AG04450 (cell line): ENCODE measurements at places on chromosomes 7 and 10.
A peak's percentile ranks its signal among the peaks of the same experiment; 100 is the strongest.

GRCh38 chr7:17558135-17558534, 259.7 kb downstream of the AHR start:
- no peak for DNase-seq

DNA sequence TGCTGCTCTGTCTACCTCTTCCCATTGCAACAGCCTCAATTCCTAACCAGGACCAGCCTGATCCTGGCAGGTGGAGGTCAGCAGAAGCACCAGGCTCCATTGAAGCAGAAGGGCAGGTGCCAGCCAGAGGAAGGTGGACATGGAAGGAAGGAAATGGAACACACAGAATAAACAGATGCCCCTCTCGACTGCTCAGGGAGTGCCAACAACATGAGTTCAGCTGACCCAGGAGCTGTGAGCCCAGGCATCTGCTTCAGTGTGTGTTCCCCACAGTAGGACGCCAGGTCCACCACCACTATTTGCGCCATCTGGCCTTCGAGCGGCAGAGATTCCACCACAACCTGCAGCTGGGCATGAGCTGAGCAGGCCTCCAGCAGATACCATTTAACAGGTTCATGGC, 56.7 kb downstream of the GPAM start:
- DNase-seq = no peak

DNA sequence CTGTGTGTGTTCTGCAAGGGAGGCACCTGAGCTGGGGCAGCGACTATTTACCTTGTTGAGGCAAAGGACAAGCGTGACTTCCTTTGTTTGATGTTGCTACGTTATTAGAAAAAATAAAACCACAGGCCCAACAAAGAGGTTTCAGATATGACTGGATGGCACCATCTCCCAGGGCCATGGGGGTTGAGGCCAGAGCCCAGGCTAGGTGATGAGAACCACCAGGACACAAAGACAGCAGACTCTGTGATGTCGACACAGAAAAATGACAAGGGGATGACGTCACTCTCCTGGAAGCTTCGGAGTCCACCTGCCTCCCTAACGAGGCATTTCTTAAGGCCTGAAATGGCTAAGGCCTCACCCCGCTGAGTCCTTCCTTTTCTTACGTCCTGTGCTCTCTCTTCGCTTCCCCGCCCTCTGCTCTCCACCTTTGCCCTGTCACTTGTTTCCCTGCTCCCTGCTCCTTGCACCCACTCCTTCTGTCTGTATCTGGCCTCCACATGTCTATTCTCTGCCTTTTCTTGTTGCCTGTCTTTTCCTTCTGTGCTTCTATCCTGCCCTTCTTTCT, 83.0 kb upstream of the ADRB1 start:
- DNase-seq = no peak

- DNase-seq = no peak
These were observed 156.1 kb upstream of the STEAP4 start for GRCh38 chr7:88462799-88463198.

DNA sequence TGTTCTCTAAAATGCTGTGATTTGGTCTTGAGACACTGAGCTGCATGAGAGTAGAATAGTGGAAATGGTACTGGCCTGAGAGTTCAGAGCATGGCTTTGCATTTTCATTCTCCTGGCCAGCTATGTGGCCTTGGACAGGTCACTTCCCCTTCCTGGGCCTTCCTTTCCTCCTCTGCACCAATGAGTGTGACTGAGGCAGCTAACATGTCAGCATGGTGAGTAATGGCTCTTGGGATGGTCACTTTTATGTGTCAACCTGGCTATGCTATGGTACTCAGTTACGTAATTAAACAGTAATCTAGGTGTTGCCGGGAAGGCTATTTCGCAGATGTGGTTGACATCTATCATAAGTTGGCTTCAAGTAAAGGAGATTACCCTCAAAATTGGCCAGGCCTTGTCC, 109.3 kb downstream of the RTKN2 start:
- no peak for DNase-seq

GRCh38 chr10:112839928-112840654, 110.0 kb upstream of the TCF7L2 start:
- DNase-seq = no peak

GRCh38 chr10:88835910-88836221, 15.8 kb downstream of the ANKRD22 start:
- DNase-seq = no peak

GRCh38 chr7:33109758-33110238, 594 bp upstream of the RP9 start:
- no peak for DNase-seq

DNA sequence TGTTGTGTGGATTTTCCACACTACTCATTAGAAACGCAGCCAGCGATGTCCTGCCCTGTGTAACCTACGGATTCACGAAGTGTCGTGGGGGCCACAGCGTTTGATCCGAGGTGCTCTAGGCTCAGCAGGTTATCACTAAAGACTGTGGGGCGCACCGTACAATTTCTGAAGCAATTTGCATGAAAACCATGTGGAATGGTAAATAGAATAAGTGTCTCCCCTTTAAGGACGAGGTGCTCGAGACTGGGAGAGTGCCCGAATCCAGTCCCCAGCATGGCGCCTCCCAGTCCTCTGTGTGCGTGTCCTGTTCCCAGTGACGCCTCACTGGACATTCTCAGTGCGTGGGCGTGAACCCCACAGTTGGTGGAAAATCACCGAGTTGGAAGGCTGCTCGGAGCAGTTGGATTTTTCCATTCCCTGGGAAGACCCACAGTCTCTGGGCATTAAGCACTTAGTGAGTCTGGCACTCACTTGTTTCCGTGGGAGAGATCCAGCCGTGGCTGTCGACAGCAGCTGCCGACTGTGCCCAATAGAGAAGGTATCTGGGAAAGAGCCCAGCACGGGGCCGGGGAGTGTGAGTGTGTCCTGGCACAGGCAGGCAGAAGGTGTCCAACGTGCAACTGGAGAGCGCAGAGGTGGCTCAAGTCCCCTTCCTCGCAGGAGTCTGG, 37.0 kb downstream of the PFKP start:
- no peak for DNase-seq

- no peak for DNase-seq
These were observed 126.5 kb upstream of the VKORC1L1 start for GRCh38 chr7:65746398-65746669.

DNA sequence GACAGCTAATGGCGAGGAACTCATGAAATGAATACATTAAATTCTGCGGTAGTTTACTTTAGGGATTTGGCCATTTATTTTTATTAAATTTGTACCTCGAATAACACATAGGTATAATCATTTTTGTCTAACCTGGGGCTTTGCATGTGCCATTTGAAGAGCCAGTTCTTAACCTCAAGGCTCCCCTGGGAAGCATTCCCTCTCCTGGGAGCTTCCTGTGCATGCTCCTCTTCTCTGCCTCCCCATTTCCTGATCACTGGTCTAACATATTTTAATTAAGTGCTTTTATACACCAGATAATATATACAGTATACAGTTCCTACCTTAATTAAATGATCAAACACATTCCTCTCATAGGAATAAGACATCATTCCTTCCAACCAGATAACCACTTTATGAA, 183.9 kb upstream of the FZD1 start:
- DNase-seq = no peak

GRCh38 chr7:135733603-135734342, 5.8 kb upstream of the SLC13A4 start:
- DNase-seq = no peak

DNA sequence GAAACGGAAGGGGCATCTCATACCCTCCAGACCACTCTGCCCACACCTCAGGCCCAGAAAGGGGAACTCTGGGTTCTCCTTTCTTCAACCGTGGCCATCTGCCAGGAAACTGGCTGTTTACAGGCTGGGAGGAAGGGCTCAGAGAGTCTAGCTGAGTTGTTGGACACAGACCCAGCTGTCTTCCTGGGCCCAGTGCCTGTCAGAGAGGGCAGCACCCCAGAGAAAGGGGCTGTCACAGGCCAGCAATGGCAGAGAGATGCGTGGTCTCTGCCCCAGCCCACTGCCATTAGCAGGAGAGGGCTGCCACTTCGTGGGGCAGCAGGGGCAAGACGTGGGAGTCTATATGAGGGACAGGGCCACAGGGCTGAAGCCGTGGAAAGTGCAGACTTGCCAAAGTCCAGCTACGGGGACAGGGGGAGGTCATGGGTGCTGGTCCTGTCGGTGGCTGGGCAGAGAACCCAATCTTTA, 11.0 kb downstream of the GRID1 start:
- DNase-seq = no peak

GRCh38 chr7:24779283-24779655, 22.0 kb upstream of the GSDME start:
- no peak for DNase-seq

- DNase-seq = no peak
These were observed 11.0 kb downstream of the STMP1 start for GRCh38 chr7:135673360-135673706.

DNA sequence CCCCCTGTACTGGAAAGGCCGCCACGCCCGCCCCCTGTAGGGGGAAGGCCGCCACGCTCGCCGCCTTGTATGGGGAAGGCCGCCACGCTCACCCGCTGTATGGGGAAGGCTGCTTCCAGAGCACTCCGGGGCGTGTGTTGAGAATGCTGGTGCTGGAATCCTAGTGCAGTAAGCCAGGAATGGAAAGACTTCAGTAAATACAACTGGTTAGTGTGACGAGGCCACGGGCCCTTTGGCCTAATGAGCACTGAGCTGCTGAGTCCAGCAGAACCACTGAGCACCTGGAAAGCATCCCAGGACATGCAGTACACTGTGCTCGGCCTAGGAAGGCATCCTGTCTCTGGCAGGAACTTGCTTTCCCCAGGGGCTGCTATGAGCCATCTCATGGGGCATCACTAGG, 398.9 kb downstream of the PTPRN2 start:
- DNase-seq = no peak

DNA sequence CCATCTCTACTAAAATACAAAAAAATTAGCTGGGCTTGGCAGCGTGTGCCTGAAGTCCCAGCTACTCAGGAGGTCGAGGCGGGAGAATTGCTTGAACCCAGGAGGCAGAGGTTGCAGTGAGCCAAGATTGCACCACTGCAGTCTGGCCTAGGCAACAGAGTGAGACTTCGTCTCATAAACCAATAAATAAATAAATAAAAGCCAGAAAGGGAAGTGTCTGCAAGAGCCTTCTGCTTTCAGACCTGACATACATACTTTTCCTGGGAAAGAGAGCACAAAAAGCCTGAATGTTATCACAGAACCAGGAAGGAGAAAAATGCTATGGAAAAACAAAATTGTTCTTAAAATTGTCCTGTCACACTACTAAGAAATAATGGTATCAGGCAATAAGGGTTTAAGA, 4.1 kb upstream of the KIF5B start:
- DNase-seq = no peak

DNA sequence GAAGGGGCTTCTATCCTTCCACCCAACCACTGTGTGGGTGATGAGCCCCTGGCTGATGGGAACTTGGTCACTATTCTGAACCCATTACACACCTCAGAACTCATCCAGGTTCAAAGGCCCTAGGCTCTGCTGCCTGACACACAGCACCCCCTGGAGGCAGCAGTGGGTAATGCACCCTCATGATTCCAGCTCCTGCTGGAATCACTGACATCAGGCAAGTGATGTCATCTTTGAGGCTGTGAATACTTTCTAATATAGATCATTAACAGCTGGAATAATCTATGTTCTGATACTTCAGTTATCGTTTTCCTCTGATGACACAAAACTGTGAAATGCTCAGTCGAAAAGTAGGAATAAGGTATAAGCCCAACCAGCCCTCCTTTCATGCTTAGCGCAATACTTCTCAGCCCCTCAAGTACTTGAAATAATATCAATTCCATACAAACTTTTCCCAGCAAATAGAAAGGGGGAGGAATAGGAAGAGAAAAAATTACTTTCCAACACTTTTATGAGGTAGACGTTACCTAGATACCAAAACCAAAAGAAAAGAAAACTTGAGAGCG, 7.5 kb upstream of the RBP3 start:
- DNase-seq = peak; percentile 15

GRCh38 chr10:22945934-22946673, 18.3 kb downstream of the ARMC3 start:
- no peak for DNase-seq
